ENCODE measurements at places on chromosomes 6 and 20. TPM values are rescaled to one million over a fixed set of nuclear protein-coding genes. Genes with fewer than 3 reads are reported as not detected.

Gene CAGE1
- total RNA-seq: not detected

Gene NHLRC1
- total RNA-seq: 1.5 TPM

Gene NKX2-2
- total RNA-seq: not detected

Gene LAMP5
- 0.08 TPM for total RNA-seq

Data from A549 treated with CpdA at 1 μM for 4 hours (cell line).